GM03348 (cell line): ENCODE measurements at places on chromosomes 3 and 15.

DNA sequence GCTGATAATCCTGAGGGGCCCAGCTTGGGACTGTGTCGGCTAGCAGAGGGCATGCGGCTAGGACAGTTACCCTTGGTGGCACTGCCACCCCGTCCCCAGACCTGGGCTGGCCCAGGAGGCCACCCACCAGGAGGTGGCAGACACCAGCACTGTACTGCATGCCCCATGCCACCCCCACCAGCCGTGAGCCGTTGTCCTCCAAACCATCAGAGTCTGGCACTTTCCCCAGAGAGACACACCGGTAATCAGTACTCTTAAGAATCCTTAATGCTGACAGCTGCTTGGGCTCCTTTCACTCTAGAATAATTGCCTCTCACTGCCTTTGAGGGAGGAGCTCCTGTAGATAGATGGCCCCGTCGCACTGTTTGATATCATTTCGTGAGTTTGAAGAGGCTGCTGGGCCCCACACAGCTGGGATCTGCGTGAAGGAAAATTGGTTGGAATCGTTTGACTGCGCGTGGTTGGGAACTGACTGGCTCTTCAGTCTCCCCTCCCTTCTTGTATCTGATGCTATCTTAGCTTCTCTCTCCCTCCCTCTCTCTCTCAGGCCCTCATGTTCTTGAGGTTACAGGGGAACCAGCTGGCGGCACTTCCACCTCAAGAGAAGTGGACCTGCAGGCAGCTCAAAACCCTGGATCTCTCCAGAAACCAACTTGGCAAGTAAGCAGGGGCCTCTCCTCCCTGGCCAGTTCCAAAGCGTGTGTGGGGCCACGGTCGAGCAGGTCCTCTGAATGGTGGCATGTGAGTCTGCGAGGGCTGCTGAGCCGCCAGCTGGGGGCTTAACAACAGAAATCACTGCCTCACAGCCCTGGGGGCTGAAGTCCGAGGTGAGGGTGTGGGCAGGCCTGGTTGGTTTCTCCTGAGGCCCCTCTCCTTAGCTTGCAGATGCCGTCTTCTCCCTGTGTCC, 94.9 kb downstream of the LRRK1 start:
- no peak for DNase-seq

DNA sequence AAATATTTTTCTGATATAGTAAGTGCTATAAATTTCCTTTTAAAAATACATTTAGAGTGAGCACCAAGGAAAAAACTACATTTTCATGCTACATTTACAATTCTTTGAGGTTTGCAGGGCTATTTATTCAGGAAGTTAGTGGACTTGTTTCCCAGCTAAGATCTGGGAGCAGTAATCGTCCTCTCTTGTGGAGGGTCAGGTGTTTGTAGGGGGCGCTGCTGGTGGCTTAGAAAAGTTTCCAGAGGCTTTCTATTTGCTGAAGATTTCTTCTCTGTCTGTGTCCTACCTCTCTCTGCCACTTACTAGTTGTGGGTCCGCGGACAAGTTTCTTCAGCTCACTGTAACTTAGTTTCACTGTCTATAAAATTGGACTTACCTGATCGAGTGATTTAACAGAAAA, 163.9 kb downstream of the PEX5L start:
- no peak for DNase-seq

- DNase-seq = peak; percentile 5
Observed at GRCh38 chr15:77032647-77033416, 37.9 kb downstream of the PSTPIP1 start.

GRCh38 chr3:111481551-111481950, 60.4 kb upstream of the CD96 start:
- no peak for DNase-seq

GRCh38 chr15:98715890-98716443, 67.6 kb downstream of the IGF1R start:
- no peak for DNase-seq

- DNase-seq = no peak
Observed at GRCh38 chr3:119636249-119636648, 24.1 kb downstream of the POPDC2 start.

DNA sequence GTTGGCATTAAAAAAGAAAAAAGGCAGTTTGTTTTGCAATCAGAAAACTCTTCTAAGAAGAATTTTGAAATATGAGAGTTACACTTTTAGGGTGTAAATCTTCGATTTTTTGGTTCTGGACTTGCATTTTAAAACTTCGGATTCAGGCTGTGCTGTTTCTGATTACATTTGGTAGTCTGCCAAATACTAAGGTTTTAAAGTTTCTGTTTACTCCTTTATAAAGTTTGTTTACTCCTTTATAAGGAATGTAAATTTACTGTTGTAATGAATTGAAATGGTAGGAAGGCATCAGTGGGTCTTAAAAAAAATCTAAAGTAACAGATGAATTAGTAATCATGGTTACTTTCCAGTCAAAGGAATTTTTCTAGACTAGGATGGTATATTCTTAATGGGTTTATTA, 14.1 kb downstream of the FXR1 start:
- no peak for DNase-seq

- no peak for DNase-seq
Observed at GRCh38 chr15:67253549-67254237, 768 bp downstream of the AAGAB start.

- DNase-seq = no peak
Observed at GRCh38 chr3:69377262-69377661, 8.6 kb downstream of the FRMD4B start.

GRCh38 chr3:192220915-192221314, 506.4 kb downstream of the FGF12 start:
- no peak for DNase-seq

DNA sequence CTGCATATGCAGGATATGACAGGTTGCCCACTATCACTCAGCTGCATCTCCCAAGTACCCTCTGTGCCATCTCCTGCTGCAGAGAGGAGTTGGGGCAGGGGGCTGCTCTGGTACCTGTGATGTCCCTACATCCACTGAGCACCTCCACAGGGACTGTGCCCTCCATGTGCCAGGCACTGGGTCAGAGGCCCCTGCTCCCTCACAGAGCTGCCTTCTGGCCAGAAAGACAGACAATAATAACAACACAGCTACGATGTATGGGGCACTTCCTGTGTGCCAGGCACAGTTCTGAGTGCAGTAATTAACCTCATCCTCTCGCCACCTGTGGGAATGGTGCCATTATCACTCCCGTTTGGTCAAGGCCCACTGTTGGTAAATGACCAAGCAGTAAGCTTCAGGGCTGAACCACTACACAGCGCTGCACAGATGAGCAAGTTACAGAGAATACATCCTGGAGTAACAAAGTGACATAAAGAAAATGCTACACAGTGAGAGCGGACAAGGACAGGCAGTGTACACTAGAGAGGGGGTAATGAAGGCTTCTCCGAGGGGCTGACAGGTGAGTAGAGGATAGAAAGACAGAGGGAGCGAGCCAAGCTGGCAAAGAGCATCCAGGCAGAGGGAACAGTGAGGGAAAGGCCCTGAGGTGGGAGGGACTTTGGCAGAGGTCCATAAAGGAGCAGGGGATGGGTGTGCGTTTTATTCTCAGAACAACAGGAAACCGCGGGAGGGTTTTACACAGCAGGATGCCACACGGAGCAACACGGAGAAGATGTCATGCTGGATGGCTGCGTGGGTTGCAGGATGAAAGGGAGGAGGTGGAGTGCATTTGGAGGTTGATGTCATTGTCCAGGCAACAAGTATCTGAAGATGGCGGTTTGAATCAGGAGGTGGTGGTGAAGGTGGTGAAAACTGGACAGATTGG, 13.6 kb downstream of the WNT7A start:
- DNase-seq = no peak

GRCh38 chr15:65377976-65378366, at the start of gene IGDCC3:
Gene IGDCC3 (minus strand): TSS chr15:65378002. CDS start chr15:65377788, 214 bp downstream.
- peak; percentile 33 for DNase-seq

- DNase-seq = no peak
Observed at GRCh38 chr15:57782731-57783130, 76.2 kb downstream of the POLR2M start.

DNA sequence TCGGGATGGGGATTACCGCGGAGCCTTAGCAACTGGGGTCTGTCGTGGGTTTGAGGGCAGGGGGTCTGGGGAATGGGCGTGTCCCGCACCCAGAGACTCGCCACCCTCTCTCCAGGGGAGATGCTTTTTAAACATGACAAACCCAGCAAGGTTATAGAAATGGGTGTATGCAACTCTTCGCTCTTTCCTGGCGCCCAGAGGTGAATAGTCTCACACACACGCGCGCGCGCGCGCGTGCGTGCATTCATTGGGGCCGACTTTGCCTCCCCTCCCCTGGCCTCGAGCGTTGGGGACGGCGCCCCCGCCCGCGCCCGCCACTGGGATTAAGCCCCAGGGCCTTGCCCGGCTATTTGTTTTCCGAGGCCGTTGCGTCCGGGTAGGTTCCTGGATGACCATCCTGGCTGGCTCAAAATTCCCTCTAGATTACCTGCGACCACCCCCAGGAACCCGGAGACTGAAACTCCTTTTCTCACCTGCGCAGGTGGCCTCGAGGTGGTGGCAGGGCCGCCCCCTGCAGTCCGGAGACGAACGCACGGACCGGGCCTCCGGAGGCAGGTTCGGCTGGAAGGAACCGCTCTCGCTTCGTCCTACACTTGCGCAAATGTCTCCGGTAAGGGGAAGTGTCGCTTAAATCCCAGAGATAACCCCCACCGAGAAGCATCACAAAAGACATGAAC, 777 bp downstream of the GPR160 start:
- DNase-seq = no peak

- DNase-seq = peak; percentile 47
Observed at GRCh38 chr3:11764931-11765363, 81.7 kb downstream of the TAMM41 start.

DNA sequence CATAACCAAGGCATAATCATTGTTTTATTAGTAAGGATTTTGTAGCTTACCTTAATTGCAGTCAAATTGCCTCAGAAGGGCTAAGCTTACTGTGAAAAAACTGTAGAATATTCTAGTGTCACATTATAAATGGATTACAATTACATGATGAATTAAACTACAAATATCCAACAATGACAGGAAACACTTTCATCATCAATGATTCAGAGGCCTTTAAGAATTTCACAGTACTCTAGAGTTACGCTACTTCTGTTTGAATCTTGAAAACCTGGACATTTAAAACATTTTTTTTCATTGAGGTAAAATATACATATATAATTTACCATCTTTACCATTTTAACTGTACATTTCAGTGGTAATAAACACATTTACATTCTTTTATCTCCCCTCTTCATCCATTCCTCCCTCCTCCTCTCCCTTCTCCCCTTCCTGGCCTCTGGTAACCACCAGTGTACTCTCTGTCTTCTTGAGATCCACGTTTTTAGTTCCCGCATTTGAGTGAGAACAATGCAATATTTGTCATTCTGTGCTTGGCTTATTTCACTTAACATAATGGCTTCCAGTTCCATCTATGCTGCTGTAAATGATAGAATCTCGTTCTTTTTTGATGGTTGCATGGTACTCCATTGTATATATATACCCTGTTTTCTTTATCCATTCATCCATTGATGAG, 54.7 kb downstream of the GJD2 start:
- DNase-seq = no peak

- DNase-seq = no peak
Observed at GRCh38 chr3:179016979-179017670, 54.5 kb downstream of the ZMAT3 start.

- peak; percentile 63 for DNase-seq
Observed at GRCh38 chr3:131216801-131217200, 164.8 kb upstream of the NUDT16 start.

DNA sequence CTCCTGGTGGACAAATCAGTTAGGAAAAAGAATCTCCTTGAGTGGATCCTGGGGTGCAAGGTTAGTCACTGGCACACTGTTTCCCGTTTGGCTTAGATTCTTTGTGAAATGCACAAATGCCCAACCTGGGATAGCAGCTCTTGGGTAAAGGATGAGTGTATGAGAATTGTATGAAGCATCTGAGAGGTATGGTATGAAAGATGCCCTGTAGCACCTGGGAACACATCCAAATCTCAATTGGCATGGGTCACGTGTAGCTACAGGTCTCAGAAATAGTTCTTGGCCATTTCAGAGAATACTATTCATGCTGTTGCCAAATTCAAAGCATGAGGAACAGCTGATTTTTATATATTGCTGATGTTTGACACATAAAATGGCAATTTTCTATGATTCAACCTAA, 84.3 kb downstream of the KCNH8 start:
- DNase-seq = no peak

DNA sequence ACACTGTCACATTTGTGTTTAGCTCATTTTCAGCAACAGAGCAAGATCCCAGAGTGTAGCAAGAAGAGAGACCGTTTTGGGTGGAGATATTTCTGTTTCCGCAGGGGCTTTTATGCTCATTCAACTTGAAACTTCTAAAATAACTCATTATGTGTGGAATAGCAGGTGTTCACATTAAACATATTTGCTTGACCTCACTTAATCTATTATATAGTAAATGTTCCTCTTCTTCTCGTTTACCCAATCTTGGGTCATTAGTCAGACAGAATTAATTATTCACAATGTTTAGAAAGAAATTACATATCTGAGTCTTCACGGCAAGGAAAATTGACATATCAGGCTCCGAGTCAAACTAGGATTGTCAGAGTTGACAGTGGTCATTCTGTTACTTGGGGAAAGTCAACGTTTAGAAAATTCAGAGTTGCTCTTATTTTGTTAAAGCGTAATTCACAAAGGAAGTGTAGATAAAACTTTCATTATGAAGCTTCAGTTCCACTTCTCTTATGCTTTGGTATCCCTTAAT, 222.9 kb downstream of the TPRG1 start:
- DNase-seq = no peak

GRCh38 chr15:20344601-20345400, 196.8 kb downstream of the GOLGA6L6 start:
- peak; percentile 49 for DNase-seq

DNA sequence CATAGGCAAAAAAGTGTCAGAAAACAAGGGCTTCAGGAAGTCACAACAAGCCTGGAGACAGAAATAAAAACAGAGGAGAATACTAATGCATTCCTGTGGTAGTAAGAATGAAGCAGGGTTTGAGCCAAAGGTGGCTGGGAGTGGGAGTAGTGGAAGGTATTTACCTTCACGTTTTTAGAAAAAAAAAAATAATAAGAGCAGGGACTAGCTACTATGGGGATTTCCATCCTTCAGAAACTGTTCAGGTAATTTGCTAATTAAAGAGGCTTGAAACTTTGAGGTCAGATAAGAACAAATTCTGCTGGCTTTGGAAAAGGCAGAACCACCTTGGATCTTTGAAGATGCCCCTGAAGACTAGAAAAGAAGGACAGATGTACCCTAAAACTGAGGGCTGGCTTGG, 18.4 kb downstream of the ILDR1 start:
- no peak for DNase-seq

- no peak for DNase-seq
Observed at GRCh38 chr3:81718311-81718710, 43.1 kb downstream of the GBE1 start.

DNA sequence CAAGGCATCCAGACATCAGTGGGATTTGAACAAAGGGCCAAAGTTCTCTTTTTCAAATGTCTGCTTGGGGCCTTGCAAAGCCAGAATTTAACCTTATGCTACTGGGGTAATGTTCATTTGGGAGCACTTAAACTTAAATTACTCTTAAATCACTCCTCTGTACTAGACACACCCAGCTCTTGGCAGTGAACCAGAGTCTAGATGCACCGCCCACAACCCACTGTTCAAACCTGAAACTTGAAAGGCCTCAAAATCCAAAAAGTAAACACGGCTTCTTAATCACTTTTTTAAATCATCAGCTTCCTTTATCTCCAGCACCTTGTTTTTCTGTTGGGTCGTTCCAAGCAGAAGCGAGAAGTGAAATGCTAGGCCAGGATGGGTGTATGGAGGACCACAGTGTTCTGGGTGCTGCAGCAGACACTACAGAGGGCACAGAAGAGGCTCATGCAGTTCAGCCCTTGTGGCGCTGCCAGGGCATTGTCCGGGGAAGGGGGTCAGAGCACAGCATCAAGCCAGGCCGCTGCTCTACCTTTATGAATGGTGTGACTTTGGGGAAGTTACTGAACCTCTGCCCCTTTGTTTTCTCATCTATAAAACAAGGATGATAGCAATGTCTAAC, 28.8 kb downstream of the MECOM start:
- no peak for DNase-seq
